ENCODE measurements at places on chromosomes 6 and 20.
A peak's percentile ranks its signal among the peaks of the same experiment; 100 is the strongest.

DNA sequence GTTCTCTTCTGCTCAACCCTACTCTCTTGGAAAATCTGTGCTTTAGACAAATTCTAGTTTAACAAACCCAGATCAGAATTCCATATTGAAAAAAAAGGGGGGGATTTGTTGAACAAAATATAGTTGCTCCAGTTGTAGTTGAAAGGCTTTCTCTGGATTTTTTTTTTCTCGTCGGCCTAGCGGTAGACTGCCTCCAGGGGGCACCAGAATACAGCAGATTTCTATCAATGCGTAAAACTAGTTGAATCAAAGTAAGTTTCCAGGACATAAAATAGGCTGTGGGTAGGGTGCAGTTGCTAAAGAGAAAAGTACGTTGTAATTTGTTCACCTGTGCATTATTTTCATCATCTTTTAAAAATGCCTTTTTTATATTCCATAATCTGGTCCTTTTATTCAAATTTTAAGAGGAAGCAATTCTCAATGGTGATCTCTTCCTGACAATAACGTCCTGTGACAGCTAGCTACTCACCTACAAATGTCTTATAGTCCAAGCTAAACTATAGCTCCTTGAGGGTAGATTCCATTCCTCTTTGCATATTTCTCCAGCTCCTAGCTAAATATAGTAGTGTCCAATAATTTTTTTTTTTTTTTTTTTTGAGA lies 105.4 kb downstream of the PERP start:
- peak; percentile 68 for DNase-seq

DNA sequence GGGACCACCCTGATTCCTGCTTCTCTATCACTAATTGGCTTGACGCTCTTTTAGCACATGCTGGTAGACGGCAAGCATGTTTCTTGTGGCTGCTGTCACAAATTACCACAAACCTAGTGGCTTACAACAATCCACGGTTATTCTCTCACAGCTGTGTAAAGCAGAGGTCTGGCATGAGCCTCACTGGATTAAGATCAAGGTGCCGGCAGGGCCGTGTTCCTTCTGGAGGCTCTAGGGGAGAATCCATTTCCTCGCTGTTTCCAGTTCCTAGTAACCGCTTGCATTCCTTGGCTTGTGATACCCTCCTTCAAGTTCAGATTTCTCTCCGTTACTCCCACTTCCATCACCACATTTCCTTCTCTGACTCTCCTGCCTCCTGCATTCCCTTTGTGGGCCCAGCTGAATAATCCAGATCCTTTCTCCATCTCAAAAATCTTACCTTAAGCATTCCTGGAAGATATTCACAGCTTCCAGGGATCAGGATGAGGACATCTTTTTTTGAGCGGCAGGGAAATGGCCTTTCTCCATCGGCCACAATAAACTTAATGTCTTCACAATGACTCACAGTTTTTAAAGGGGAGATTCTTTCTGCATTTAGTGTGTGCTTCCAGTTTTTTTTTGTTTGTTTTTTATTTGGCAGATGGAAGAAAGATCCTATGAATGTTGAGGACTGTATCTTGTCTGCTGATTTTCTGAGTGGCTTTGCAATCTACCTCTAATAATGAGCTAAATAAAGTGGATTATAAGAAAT lies 39.9 kb downstream of the BMP6 start:
- DNase-seq: no peak

DNA sequence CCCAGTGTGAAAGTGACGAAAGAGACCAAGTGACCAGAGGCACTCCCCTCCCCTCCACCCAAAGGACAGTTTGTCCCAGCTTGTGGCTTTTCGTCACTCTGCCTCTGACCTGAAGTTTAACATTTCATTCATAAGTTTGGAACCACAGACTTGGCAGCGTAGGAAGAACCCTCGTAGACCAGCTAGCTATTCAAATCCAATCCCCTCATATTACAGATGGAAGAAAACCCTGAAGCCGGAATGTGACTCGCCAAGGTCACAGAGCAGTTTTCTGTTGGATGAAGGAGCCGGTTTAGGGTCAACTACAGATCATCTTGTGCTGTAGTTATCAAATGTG lies 3.9 kb upstream of the SYS1 start:
- no peak for DNase-seq

DNA sequence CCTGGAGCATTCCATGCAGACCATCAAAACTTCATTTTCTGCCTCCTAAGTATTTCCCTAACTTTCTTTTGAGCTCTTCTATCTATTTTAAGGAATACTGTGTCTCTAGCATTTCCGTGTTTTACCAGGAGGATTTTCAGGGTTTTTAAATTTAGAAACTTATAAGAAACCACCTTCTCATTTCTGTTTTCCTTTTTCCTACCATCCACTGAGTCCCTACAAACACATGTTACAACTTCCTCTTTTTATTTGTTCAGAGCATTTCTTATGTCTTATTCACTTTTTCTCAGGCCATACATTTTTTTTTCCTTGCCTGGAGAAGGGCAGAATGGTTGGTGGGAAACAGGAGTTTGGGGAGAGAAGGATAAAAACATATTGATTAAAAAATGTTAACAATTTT lies 130.0 kb upstream of the BMP5 start:
- no peak for DNase-seq

- no peak for DNase-seq
Observed at GRCh38 chr6:140140891-140141290, 766.4 kb upstream of the CITED2 start.

GRCh38 chr20:57517904-57518303 lies 7.0 kb downstream of the CTCFL start:
- no peak for DNase-seq

DNA sequence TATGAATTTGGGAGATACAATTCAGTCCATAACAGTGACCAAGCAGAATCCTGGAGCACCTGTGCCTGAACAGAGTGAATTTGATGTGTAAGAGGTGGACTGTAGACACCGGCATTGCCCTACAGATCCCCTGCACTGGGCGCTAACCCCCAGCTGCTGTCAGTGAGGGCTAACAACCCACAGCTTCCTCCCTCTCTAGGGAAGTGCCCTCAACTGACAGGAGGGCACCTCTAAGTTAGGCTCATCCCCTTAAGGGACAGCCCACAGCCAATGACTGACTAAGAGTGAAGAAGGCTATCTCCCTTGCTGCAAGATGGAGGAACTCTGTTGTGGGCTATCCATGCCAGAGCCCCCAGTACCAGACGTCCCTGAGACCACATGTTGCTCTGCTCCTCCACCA lies 15.3 kb upstream of the BPIFB1 start:
- DNase-seq: no peak

DNA sequence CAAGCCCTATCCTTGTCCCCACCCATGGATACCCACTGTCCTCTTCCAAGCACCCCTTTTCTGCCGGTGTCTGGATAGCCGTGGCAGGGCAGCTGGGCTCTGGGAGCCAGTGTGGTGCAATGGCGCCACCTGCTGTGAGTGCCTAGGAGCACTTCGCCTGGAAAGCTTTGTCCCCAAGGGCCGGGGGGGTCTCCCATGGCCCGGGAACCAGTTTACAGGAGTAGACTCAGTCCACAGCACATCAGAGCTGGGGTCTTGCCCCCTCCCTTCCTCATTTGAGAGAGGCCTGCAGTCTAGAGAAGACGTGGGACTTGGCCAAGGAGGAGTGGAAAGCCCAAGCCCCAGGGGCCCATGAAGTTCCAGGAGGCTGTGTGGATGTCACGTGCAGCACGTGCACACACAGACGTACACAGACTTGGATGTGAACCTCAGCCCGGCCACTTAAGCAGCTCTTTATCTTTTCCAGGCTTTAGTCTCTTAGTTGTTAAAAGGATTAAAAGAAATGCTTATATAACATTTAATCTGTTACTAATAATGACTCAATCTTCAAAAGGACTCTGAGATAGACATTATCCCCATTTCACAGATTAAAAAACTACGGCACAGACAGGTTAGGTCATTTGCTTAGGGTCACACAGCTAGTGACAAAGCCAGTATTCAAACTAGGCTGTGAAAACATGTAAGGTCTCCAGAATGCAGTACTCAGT lies 40.9 kb upstream of the CDH22 start:
- DNase-seq: peak; percentile 67

- DNase-seq: no peak
Observed at GRCh38 chr6:24899997-24900325, 35.8 kb downstream of the RIPOR2 start.

GRCh38 chr20:57762531-57763234 lies 52.9 kb upstream of the PMEPA1 start:
- DNase-seq: no peak

DNA sequence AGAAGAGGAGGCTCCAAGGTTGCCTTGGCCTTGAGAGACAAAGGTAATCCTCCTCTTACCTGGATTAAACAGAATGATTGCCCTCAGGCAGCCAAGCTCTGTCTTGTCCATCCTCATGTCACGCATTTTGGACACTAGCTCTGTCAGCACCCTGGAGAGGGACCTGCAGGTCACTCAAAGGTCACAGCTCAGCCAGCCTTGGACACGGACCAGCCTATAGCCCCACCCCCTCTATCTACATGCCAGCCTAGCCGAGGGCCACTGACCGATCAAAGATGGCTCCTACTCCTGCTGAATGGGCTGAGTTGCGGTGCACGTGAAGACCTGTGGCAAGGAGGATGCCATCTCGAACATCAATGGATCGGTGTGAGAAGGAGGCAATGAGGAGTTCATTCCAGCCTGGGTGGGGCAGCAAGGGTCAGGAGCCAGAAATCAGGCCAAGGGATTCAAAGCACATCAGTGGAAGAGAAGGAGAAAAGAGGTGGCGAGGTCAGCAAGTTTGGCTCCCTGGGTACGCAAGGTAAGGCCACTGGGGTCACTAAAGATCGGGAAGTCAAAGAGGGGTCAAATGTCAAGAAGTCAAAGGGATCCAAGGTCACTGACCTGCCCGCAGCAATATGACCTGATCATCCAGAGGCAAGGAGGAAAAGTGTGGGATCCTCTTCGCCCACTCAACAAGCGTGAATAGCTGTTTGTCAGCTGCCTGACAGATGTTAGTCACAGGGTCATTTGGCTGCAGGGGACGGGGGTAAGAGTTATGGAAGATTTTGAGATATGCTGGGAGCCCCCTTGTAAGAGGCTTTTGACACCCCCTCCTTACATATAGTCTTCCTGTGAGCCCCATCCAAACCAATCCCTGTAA lies 3.3 kb upstream of the COL11A2 start:
- DNase-seq: no peak

DNA sequence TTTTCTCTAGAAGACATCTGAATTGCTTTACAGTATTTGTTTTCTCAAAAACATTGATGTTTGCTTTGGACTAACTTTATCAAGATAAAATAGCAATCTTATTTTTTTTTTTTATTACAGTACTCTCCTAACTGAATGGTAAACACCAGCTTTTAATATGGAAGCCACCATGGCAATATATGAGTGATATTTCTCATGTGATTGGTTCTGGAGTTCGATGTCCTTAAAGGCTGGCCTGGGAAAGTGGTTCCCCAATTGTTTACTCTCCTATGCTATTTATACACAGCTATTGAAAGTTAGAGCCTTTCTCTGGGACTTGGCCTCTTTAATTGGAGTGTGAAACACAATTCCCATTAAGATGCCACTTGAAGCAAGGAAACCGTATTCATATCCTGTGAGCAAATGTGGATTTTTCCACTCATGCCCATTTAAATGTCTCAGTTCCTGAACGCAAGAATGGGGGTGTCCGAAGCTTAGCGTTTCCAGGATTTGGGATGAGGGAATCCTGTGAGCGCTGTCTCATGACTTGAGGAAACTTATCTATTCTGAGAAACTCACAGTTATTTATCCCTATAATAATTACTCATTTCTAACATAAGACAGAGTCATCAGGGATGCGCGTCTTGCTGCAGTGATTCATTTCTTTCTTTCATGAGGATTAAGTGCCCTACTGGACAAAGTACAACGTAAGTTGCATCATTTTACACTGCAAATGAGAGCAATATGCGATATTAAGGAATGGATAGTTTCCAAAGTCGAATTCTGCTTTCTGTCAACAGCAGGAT lies 143.3 kb upstream of the PREP start:
- no peak for DNase-seq

DNA sequence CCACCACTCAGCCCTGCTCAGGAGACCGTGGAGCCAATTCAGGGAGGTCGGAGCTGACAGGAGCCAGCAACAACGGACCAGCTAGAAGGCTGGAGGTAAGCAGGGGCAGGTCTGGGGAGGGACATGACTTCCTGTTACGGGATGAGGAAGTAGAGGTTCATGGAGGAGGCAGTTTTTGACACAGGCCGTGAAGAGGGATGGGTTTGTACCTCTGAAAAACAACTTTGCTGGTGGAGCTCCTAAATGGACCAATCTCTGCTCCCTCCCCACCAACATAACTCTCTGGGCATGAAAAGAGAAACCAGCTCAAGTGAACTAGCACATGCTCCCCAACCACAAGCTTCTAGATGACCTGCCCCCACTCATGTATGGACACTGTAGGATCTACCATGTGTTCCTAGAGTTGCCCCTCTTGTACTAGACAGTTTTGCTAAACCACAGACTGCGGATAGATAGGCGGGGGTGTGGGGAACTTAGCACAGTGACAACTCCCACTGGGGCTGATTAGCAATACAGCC lies 31.4 kb downstream of the RALGAPA2 start:
- DNase-seq: no peak

GRCh38 chr20:1915725-1916124 lies 20.5 kb downstream of the SIRPA start:
- DNase-seq: no peak

GRCh38 chr20:19594896-19595295 lies 163.2 kb upstream of the RIN2 start:
- DNase-seq: no peak

- DNase-seq: no peak
Observed at GRCh38 chr6:79524065-79524464, 13.2 kb downstream of the LCA5 start.

GRCh38 chr6:92339936-92340640 lies 1079.3 kb downstream of the EPHA7 start:
- DNase-seq: no peak

GRCh38 chr20:55375920-55376319 lies 629.4 kb downstream of the CBLN4 start:
- no peak for DNase-seq

DNA sequence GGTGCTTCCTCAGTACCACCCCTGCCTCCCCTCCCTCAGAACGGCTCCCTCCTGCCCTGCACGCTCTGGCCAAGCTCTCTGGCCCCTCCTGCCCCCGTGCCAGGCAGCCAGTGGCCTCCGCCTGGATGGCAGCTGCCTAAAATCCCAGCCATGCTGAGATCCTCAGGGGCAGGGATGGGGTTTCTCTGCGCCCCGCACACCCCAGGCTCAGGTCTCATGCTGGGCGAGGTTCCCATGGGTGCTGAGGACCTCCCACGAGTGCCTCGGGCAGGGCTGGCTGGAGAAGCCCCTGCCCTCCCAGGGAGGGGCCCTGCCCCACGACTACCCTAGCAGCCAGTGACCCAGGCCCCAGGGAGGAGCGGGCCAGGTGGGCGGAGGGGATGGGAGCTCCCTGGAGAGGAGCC lies 2.7 kb downstream of the PTK6 start:
- DNase-seq: no peak

DNA sequence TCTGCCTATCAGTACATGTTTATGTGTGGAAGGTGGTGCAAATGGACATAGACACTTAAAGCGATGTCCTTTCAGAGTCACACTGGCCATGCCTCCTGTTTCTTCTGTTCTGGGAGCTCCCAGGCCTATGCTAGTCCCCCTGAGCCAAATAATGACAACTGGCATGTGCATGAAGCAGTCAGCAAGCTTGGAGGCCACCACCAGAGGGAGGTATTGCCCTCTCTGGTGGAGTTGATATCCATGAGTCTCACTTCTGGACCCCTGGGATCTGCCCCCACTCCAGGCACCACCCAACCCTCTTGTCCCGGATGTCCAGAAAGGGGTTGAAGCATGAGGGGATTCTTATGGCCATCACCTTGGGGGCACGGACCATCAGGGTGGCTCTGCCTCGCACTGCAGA lies 172.2 kb downstream of the AIG1 start:
- no peak for DNase-seq

All from muscle of back (tissue), 13 donors.